ENCODE measurements at places on chromosomes 16 and 17.

- DNase-seq, result no peak
Measured at GRCh38 chr17:41944943-41945342, 14.5 kb downstream of the ODAD4 start.

DNA sequence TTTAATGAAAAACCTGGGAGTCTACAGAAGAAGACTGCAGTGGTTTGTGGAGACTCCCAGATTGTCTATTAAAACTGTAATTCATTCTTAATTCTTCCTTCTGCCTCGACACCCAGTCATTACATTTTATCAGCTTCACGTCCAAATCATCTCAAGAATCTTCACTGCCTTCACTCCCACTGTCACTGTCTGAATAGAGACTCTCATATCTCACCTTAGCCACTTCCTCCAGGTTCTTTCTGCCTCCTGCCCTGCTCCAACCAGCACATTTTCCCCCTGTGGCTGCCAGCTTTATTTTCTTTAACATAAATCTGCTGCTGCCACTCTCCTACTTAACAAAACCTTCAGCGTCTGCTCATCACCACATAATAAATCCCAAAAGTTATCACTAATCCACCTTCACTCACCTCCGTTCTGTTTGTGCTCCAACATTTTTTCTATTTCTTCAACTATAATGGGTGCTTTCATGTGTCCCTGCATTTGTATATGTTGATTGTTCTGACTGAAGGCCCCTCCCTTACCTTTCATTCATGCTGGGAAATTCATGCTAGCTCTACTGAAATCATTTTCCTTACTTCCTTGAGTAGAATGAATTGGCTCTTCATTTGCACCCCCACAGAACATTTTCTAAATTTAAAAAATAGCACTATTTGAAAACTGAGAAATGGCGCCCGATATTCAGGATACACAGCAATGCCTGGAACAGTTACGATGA is 38.9 kb downstream of the KCNJ2 start:
- DNase-seq, result no peak

GRCh38 chr17:20092973-20093626 is 83.9 kb downstream of the SPECC1 start:
- no peak for DNase-seq

- no peak for DNase-seq
Measured at GRCh38 chr16:10752843-10753523, 9.3 kb downstream of the NUBP1 start.

DNA sequence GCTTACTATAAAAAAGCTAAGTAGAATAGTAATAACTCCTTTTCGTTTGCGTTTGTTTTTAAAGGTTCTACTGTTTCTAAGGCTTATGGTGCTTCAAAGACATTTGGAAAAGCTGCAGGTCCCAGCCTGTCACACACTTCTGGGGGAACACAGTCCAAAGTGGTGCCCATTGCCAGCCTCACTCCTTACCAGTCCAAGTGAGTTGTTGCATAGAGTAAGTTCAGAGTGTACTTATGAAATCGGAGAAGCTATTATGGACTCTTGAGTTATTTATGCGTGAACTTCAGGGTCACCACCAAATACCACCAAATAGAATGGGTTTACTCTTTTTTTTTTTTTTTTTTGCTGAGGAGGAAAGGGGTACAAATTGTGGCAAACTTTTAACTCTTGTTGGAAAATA is 45.8 kb downstream of the RPA1 start:
- DNase-seq, result no peak
